ENCODE measurements at places on chromosomes 4 and X.

- no peak for DNase-seq
Measured at GRCh38 chr4:96429657-96430056, 589.8 kb downstream of the PDHA2 start.

GRCh38 chr4:24876431-24876830 is 36.4 kb downstream of the CCDC149 start:
- no peak for DNase-seq

GRCh38 chr4:73055241-73055897 is 14.1 kb downstream of the COX18 start:
- no peak for DNase-seq

- DNase-seq, result no peak
Measured at GRCh38 chrX:55260806-55261205, 3.9 kb downstream of the PAGE3 start.

DNA sequence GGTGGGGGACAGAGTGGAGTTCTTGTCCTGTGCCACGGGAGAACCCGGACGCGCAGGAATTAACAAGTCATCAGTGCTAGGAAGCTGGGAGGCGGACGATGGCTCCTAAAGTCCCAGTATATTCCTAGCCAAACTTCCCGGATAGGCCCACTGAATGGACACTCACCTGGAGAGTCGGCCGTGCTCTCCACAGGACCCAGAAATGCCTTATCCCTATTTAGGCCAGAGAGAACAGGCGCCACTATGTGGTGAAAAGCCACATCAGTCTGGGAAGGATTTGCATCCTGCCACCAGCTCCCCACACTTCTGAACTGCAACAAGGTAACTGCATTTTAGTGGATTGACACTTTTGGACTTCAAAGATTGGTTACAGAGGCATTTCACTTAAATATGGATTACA is 1.1 kb downstream of the CFAP299 start:
- DNase-seq, result peak; percentile 4

- DNase-seq, result no peak
Measured at GRCh38 chr4:94341481-94342370, 910 bp downstream of the HPGDS start.

DNA sequence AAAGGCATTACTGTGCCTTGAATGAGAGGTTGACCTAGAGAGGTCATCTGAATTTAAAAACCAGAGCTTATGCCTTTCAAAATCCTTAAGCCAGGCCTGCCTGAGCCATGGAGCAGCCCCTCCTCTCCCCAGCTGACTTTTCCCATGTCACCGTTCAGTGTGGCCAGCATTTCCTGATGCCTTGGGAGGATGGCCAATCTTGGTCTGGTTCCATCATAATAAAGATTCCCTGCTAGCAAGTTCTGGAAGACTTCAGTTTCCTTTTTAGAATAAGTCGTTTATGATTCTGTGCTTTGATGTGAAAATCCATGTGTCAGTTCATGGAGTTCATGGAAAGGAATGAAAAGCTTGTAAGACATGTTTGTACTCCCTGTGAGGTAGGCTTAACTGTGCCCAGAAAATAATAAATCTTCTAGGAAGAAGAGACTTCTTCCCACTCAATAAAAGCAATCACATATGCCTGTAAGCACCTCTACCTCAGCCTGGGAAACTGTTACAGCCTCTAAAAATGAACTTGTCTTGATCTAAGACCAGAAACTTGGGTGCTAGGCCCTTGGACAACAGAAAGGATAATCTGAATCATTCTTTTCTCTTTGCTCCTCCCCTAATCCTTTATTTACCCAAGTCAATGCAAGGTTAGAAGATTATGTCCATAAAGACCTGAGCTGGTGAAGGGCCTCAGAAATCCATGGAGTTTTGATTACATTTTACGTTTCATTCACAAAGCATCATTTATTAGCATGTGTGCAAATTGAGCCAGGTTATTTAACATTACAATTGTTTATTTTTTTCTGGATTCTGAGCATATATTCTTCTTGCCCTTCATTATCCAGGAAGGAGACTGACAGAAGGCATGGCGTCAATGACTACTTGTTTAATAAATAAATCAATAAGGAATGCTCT is 84.0 kb upstream of the TBC1D9 start:
- no peak for DNase-seq

DNA sequence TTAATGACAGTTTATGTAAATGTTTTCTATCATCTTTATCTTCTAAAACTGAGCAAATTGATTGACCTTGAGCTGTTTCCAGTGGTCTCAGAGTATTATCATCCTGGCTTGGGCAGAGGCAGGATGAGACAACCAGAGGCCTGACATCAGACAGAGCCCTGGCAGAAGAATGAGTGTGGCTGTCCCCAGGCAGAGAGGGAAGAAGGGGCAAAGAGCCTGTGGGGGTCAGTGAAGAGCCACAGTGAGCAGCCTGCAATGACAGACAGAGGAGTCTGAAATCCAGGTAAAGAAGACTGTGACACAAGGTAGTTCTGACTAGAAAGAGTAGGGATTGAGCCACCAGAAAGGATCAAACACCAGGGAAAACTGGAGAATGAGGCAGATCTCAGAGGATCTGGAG is 182.4 kb upstream of the ARSJ start:
- no peak for DNase-seq

DNA sequence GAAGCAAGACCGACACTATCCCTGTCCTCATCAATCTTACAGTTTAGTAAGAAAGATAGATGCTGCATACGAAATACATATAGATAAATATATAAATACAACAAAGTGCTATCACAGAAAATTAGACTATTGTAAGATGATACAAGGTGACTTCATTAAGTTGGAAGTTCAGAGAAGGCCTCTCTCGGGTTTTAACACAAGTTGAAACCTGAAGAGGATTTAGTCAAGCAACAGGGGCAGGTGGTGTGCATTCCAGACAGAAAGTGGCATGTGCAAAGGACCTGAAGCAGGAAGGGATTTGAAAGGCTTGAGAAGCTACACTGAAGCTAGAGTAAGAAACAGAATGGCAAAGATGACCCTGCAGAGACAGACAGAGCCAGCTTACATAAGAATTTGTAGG is 36.5 kb downstream of the USP46 start:
- DNase-seq, result no peak
